ENCODE measurements at places on chromosomes 11 and 22. TPM values are rescaled to one million over a fixed set of nuclear protein-coding genes. Genes with fewer than 3 reads are reported as not detected.

GRCh38 chr11:20058749-20059458, 101.4 kb downstream of the DBX1 start:
- no peak for DNase-seq

Gene VPS26B
- 38.0 TPM for total RNA-seq

Gene A4GALT
- 85.5 TPM for total RNA-seq

GRCh38 chr22:17241576-17242330, 22.5 kb upstream of the ADA2 start:
- no peak for DNase-seq

Gene TSGA10IP
- total RNA-seq = not detected

DNA sequence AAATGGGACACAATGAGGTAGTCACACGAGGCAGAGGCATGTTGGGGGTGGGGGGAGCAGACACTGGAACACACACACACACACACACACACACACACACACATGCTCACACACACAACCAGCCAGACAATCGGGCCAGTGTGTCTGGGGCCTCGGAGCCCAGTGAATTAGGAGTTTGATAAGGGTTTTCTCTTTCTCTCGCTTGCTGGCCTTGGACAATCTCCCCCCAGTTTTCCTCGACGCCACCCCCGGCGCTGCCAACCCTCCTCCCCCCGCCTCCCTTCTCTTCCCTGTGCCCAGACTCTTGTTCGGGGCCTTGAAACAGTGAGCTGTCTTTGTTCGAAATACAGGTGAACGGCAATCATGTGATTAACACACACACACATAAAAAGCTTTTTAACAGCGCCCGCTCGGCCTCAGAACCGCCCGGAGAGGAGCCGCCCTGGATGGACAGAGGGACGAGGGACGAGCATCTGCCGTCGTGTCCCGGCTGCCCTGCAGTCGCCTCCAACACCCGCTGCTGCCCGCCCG, 1.5 kb upstream of the SOX10 start:
- DNase-seq = peak; percentile 47

GRCh38 chr11:128261011-128261421, 326.3 kb downstream of the ETS1 start:
- DNase-seq = no peak

DNA sequence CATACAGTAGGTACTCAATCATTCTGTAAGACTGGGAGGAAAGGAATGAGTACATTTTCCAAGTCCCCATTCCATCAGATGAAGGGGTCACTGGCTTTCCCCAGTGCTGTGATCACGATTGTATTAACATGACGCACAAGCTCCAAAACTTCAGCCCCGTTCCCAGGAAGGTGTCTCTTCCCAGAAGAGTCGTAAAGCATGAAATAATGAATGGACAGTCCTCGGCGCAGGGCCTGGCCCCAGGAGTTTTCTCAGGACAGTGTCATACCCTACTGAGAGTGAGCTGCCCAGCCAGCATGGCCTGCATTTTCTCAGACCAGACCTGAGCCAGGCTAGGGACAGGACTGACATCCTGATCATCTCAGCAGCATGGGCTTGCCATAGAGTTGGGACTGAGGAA, 80.7 kb downstream of the PARVA start:
- DNase-seq = no peak

Gene KRTAP5-8
- total RNA-seq = not detected

Gene NAALAD2
- total RNA-seq = 1.8 TPM

DNA sequence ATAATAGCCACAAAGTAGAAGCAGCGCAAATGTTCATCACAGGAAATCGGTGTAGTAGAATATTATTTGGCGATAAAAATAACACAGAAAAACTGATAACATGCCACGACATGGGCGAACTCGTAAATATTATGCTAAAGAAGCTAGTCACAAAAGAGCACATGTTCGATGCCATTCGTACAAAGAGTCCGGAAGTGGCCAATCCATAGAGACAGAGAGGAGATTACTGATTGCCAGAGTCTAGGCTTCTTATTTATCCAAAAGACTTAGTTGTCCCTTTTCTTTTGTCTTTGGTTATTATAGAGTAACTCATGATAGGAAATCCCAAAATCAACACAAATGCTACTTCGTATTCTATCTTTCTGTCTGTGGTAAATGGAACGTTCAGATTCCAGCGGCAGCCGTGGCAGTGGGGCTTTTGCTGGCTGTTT, 56.5 kb downstream of the MED15 start:
- no peak for DNase-seq

GRCh38 chr11:35352077-35352888, 67.1 kb downstream of the SLC1A2 start:
- DNase-seq = no peak

DNA sequence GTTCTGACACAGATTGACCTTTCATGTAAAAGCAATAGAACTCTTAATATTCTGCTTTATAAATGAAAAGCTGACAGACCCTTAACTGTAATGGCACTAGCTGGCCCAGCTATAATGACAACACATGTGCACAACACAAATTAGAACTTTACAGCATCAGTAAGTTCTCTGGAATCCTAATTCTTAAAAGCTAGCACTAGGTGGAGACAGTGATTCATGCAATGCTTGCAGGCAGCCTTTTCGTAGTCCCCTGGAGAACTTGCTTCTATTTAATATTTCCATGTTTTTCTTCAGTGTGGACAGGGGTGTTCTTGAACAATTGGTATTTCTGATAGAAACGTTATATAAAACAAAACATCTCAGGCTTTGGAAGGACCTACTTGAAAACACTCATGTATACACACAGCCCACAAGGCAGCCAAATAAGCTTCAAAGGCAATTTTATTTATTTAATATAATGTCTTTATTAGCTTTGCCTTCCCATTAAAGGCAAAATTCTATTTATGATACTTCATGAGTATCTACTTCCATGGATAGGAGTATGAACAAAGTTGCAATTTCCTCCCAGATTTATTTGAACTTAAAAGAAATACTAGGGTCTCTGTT, 374.3 kb upstream of the MPPED2 start:
- DNase-seq = no peak

Gene APOL1
- 16.3 TPM for total RNA-seq

GRCh38 chr22:35601743-35602615, 15.2 kb downstream of the MB start:
- no peak for DNase-seq

Data from right cardiac atrium (tissue), 5 donors.